Brain (organoid and tissue), 16 donors: ENCODE measurements at places on chromosomes 13 and 19.

- no peak for DNase-seq
Observed at GRCh38 chr19:7927605-7928333, 1.8 kb upstream of the CTXN1 start.

GRCh38 chr19:53906211-53907192, 2.6 kb upstream of the CACNG7 start:
- peak; percentile 65 for DNase-seq

- no peak for DNase-seq
Observed at GRCh38 chr13:92963029-92963428, 263.6 kb upstream of the GPC6 start.

DNA sequence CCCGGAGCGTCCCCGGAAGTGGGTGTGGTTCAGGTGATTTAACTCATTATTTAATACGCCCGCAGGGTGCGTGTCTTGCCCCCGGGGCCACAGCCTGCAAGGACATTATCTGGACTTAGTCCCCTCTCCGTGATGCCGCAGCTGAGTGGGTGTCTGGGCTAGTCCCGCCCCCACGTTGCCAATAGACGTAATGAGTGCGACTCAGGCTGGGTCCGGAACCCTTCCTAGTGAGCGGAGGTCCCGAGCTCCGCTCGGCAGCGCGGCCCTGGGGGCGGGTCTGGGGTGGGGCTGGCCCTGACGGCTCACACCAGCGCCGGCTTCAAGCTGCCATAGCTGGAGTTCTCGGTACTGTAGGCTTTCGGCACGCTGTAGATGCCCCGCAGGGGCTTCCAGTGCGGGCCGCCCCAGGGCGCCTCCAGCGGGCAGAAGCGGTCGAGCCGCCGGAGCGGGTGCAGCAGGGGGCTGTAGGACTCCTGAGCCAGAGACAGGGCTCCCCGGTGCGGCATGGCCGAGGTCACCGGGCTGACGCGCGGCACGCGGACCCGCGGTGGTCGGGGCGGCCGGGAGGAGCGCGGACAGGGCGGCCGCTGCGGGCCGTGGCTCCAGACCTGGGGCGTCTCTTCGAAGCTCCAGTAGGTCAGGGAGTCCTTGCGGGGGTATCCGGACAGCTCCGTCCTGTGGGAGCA, 918 bp upstream of the LHB start:
- peak; percentile 30 for DNase-seq

GRCh38 chr19:15292140-15292539, 40.2 kb downstream of the BRD4 start:
- no peak for DNase-seq

DNA sequence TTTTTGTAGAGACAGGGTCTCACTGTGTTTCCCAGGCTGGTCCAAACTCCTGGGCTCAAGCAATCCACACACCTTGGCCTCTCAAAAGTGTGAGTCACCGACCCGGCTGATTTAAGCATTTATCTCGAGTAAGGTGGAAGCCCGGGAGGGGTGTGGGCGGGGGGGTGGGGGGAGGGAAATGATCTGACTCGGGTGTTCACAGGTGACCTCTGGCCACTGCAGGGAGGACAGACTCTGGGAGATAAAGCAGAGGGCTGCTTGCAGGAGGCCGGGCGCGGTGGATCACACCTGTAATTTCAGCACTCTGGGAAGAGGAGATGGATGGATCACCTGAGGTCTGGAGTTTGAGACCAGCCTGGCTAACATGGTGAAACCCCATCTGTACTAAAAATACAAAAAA, 7.9 kb downstream of the DENND1C start:
- no peak for DNase-seq

DNA sequence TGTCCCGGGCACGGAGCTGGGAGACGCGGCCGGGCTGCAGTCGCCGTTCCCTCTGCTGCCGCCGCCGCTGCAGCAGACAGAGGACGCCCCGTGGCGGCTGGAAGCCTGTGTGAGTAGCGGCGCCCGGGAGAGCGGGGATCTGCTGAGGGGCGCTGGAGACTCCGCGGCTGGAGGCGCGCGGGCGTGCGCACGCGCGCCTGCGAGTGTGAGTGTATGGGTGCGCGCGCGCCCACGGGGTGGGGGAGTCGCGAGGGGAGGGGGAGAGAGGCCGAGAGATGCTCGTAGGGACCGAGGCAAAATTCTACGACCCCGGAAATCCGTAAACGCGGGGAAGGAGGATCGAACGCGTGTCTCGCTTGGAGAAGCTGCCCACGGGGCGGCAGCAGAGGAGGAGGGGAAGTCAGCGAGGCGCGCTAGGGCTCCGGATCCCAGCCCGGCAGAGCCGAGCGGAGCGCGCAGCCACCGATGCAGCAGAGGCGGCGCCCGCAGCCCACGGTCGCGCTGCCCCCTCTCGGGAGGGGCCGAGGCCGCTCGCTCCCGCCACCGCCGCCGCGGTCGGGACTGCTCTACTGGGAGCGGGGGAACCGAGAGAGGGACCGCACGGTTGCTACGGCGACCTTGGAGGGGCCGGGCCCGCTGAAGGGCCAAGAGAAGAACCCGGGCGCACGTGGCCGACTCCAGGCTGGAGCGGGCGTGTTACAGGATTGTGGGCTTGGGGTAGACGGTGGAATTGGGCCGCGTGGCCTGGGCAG, at the start of gene ENOX1:
Gene ENOX1, minus strand, starts transcription at position 207 of the 752 bp plus-strand sequence.
- peak; percentile 97 for DNase-seq

DNA sequence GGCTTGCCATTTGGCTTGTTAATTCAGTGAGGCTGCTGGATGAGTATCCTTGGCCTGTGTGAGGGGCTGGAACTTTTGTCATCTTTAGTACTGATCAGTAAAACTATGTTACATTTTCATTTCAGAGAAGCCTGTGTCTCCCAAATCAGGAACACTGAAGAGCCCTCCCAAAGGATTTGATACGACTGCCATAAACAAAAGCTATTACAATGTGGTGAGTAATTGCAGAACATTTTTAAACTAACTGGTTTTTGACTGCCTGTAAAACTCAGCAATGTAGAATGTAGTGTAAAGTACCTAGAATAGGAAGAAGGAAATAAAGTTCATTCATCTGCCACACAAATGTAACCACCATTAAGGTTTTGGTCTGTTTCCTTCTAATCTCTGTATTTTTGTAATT, 87.4 kb upstream of the TEX29 start:
- DNase-seq, result no peak

- DNase-seq, result no peak
Observed at GRCh38 chr13:59766236-59766635, 397.5 kb downstream of the DIAPH3 start.

- no peak for DNase-seq
Observed at GRCh38 chr13:69755101-69755500, 352.5 kb upstream of the ATXN8OS start.

GRCh38 chr19:49059053-49059452, 1.5 kb upstream of the CGB7 start:
- no peak for DNase-seq

DNA sequence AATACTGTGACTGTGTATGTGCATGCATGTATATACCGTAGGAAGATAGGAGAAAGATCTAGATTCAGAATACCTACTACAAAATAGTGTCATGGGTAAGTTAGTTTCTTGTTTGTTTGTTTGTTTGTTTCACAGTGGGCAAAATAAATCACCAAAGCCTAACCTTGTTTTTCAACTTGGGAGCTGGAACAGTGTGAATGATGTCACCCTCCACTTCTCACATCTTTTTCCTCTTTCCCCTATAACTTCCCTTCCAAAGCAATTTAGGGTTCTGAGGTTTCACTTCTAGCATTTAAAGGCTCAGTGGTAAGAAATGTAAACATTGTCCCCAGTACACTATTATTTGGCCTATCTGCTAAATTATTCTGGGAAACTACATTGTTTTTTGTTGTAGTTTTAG, 5.4 kb downstream of the KCTD4 start:
- no peak for DNase-seq

- DNase-seq, result no peak
Observed at GRCh38 chr13:33639626-33640080, 178.3 kb upstream of the RFC3 start.

DNA sequence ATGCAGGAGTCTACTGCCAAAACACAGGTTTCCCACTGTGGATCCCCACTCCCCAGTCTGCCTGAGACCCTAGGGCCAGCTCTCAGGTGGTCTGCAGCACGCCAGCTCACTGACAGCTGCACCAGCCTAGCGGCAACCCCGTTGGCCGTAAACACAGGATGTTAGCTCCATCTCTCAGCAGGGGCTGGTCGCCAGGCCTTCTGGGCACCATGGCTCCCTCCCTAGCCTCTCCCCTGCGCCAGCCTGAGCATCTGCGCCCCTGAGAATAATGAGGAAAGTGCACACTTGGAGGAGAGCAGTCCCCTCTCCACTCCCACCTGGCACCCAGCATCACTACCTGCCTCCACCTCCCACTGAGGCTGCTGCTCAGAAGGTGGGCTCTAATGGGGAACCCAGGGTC, 20.8 kb upstream of the EPHX3 start:
- peak; percentile 80 for DNase-seq

DNA sequence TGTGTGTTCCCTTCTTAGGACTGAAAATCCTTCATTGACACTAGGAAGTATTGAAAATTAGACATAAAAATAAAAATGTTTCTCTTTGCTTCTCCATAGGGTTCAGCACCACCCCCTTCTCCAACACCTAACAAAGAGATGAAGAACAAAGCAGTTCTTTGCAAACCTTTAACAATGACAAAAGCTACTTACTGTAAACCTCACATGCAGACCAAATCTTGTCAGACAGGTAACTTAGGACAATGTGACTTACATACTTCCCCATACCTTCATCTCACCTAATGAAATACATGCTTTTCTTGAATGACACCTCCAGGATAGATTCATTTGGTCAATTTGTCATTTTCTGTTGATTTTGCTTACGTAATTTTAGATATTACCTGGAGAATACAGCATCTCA, 99.9 kb downstream of the ZMYM2 start:
- no peak for DNase-seq

- no peak for DNase-seq
Observed at GRCh38 chr13:99375738-99376080, 68.5 kb upstream of the GPR183 start.

GRCh38 chr19:51539821-51540366, 8.4 kb upstream of the SIGLEC6 start:
- no peak for DNase-seq

DNA sequence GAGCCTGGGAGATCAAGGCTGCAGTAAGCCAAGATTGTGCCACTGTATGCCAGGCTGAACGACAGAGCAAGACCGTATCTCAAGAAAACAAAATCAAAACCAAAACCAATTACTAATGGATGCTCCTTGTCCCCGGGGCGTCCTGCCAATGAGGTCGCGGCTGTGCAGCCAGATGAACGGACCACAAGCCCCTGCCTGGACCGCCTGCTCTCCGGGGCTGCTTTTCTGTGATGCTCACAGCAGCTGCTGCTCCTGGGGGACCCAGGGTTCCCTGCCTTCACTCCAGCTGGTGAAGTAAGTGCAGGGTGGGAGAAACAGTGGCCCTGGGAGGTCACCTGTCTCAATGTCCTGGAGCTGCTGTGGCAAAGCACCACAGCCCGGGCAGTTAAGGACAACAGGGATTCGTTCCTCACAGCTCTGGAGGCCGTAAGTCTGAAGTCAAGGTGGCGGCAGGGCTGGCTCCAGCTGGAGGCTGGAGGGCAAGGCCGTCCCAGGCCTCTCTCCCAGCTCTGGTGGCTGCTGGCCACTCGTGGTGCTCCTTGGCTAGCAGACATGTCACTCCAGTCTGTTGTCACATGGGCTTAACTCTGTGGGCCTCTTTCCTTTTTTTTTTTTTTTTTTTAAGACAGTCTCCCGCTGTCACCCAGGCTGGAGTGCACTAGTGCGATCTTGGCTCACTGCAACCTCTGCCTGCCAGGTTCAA, 10.1 kb downstream of the COPE start:
- DNase-seq, result no peak

DNA sequence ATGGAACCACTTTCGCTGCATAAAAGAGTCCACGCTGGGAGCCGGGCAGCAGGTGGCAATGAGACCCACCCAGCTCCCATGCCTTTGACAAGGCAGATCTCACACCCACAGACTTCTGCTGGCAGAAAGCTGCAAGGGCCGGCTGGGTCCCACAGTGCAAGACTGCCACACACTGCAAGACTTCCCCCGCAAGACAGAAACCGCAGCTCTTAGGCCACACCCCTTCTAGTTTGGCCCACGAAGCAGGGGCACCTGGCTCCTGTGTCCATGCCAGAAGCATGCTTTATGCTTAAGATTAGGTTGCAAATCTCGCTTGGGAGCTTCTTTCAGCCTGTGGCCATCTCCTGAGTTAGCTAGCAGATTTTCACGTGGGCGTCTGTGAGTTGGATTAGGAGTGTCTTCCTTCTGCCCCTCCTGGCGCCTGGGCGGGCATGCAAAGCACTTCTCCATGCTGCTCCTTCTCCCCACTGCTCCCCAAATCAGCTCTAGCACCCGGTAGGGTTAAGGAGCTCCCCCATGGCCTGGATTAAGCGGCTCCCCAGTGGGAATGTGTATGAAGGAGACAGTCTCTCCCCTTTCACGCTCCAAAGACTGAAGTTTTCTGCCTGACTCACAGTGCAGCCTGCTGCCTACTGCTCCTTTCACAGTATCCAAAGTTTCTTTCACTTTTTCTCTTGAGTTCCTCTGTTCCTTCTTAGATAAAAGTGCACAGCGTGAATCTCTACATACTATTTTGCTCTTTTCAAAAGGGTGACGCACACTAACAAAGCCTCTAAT, 17.7 kb downstream of the GPC6 start:
- DNase-seq, result peak; percentile 51

GRCh38 chr19:9835507-9835949, 410 bp downstream of the PIN1 start:
- no peak for DNase-seq
